ENCODE measurements at places on chromosomes 4 and X.

DNA sequence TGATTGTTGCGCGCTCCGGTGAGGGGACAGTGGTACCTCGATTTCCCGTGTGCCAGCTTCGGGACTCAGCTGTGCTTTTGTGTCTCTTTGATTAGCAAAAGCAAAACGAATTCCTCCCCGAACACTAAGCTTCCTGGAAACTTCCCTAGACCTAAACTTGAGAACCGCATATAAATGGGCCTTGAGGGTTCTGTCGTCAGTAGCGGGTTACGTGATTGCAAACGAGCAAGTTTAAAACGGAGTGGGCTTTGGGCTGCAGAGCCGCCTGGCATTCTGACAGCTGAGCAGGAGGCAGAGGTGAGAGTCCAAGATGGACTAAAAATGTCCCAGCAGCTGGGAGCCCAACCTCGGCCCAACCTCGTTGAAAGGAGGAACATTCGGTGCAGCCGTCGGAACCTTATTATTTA lies 1.2 kb upstream of the TAPT1 start:
- no peaks in the 10 kb centered on the region for H3K36me3 ChIP-seq
- peak overlapping the region; percentile 10 for H3K27ac ChIP-seq
- H3K4me3 ChIP-seq: peak overlapping the region; percentile 96
- DNase-seq: peak; percentile 53
- H3K27me3 ChIP-seq: no peaks in the 10 kb centered on the region
- H3K4me1 ChIP-seq: peaks cover 4% of the 10 kb centered on the region

DNA sequence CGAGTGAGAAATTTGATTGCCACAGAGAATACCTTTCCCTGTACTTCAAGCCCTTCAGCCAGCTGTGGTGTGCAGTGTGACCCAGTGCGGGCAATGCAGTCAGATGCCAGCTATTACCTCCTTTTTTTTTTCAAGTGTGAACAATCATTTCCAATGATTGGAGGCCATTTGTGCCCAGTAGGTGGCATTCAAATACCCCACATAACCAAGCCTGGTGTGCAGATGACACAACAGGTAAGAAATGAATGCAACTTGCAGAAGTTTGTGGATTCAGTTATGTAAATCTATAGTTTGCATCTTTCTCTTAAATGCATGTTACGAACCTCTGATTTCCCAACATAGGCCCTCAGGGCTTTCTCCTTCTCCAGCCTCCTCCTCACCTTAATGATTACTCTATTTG lies 98.0 kb downstream of the CLCN4 start:
- no peaks in the 10 kb centered on the region for H3K27me3 ChIP-seq
- peak; percentile 6 for DNase-seq
- H3K4me3 ChIP-seq: no peak overlapping the region
- no peak overlapping the region for H3K27ac ChIP-seq
- H3K36me3 ChIP-seq: no peaks in the 10 kb centered on the region

DNA sequence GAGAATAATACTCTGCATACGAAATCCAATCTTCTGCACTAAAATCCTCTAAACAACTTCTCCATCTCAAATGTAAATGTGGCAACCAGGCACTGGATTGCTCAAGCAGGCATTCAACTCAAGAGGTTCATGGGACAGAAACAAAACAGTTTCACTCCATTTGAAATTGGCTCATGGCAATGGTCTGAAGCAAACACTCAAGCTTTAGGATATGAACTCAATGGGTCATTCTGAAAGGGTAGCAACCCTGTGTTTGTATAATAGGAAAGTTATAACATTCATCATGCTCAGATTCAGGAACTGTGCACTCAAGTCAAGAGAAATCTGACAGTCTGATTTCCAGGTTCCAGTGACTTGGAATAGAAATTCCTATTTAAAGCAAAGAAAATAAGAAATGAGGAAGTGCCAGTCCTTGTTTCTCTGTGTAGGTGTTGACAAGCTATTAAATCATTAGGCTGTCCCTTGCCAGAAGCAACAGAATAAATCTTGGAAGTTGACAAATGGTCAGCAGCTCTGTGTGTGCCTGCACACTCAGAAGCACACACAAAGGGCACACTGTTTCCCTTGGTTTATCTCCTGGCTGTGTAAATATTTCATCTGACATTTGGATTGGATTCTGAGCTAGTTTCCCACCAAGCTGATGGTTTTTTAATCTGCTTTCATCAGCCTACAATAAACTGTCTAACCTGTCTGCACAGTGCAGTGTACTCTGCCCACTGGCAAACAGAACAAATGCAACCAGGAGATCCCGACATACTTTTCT lies 75.9 kb upstream of the CITED1 start:
- peak; percentile 10 for DNase-seq
- H3K4me1 ChIP-seq: no peaks in the 10 kb centered on the region
- no peaks in the 10 kb centered on the region for H3K27me3 ChIP-seq
- H3K4me3 ChIP-seq: no peak overlapping the region

DNA sequence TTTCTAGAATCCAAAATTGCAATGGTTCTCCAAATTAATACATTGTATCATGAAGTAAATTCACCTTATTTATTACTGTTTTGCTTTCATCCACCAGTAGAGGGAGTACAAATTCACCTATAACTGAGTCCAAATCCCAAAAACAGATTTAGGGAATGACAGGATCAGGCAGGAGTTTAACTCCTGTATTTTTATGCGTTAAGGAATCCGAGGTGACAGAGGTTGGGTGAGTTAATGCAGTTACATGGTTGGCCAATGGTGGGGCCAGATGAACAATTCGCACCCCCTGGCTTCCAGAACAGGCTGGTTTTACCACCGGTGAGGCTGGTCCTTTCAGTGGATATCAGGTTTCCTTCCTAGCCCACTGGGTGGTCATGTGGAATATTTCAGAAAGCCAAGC lies 82.4 kb downstream of the MTNR1A start:
- peaks cover 2% of the 10 kb centered on the region for H3K4me1 ChIP-seq
- H3K27me3 ChIP-seq: peaks cover 10% of the 10 kb centered on the region
- H3K4me3 ChIP-seq: no peak overlapping the region
- no peak overlapping the region for H3K27ac ChIP-seq
